ENCODE measurements at places on chromosomes 7 and 10. TPM values are rescaled to one million over a fixed set of nuclear protein-coding genes. Genes with fewer than 3 reads are reported as not detected.

The PRSS1 gene
- total RNA-seq = 16.9 TPM

The PPP1R9A gene
- 5.7 TPM for total RNA-seq

The SUN3 gene
- not detected for total RNA-seq

The SLC25A40 gene
- total RNA-seq = 13.5 TPM

The KCNIP2 gene
- 1.2 TPM for total RNA-seq

The CCDC172 gene
- not detected for total RNA-seq

The HYAL4 gene
- total RNA-seq = not detected

The WNT16 gene
- not detected for total RNA-seq

The CCL24 gene
- not detected for total RNA-seq

The IFIT5 gene
- 19.5 TPM for total RNA-seq

The CHAT gene
- total RNA-seq = not detected

The DBF4 gene
- 12.6 TPM for total RNA-seq

The NPTX2 gene
- 55.7 TPM for total RNA-seq

The RAMP3 gene
- total RNA-seq = 123 TPM

The GRID1 gene
- total RNA-seq = 0.27 TPM

The CSTF2T gene
- 24.6 TPM for total RNA-seq

The SLC26A5 gene
- total RNA-seq = not detected

The ANKRD22 gene
- total RNA-seq = not detected

The ANXA11 gene
- total RNA-seq = 130 TPM

The CTAGE8 gene
- total RNA-seq = 2.1 TPM

The GPR85 gene
- 1.3 TPM for total RNA-seq

The GIMAP4 gene
- 12.3 TPM for total RNA-seq

The ASB13 gene
- total RNA-seq = 15.8 TPM

The SPDYE6 gene
- not detected for total RNA-seq

The PTF1A gene
- total RNA-seq = not detected

The ZNF282 gene
- total RNA-seq = 11.1 TPM
